NCI-H1092 (cell line): ENCODE measurements at places on chromosomes 6 and 20.

DNA sequence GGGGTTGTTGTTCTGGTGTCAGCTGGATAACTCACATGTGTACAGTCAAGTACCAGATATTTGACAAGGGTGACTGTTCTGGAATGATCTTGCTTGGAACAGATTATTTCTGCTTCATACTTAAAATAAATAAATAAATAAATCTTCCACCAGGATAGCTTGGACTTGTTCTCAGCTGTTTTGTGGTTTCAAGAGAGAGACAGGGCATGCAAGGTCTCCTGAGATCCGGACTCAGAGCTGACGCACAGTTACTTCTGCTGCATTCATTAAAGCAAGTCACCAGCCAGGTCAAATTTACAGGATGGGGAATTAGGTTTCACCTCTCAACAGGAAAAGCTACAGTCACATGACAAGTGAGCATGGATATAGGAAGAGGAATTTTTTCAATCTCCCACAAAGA, 285.0 kb upstream of the SPTLC3 start:
- no peak for DNase-seq

DNA sequence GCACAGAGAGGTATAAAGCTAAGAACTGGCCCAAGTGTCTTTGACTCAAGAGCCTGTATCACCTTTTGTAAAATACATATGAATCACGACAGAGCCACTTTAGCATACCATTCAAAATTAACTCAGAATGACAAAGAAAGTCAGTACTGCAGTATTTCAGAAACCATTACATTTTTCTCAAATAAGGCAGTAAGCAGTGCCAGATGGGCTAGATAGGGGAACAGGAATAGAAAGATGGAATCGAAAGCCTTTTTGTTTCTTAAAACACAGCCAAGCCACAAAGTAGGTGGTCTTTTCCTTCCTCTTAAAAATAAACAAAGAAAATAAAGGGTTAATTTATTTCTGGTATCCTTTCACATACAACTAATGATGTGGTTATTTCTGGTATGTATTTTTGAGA, 10.3 kb downstream of the CLDN20 start:
- no peak for DNase-seq

GRCh38 chr20:23201658-23202057, 115.5 kb upstream of the CD93 start:
- no peak for DNase-seq

GRCh38 chr20:32678948-32679347, 5.2 kb upstream of the C20orf203 start:
- no peak for DNase-seq

- DNase-seq, result no peak
These were observed 36.3 kb upstream of the TENT5A start for GRCh38 chr6:81788748-81789147.

DNA sequence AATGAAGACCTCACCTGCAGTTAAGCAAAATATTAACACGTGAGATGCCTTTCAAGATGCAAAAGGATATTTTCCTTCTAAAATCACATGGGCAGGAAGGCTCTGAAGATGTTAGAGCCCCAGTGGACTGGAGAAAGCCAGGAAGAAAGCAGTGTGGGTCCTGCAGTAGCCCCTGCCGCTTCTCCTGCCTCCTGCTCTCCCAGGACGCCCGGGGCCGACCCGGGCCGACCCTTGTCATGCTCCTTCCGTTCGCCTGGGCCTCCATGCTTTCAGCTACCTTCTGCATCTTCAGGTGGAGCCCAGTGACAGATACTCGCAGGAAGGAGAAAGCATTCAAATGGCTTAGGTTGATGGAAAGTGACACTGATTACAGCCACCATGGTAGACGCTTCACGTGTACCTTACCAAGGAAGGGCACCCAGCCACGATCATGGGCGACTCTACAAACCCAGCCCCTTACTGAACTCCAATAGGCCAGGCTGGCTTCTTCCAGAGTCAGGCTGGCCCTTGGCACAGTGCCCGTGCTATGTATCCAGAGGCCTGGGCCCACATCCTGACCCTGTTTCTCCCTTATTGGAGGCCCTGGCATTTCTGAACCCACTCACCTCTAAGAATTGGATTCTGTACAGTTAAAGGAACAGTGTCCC, 69.0 kb downstream of the TCP11 start:
- DNase-seq, result no peak

- DNase-seq, result no peak
These were observed 16.3 kb downstream of the ZNF76 start for GRCh38 chr6:35275744-35276260.

GRCh38 chr6:113110211-113110610, 746.9 kb upstream of the MARCKS start:
- no peak for DNase-seq

- no peak for DNase-seq
These were observed 188.2 kb downstream of the TPBG start for GRCh38 chr6:82551831-82552230.
